ENCODE measurements at places on chromosomes 7 and 10.

DNA sequence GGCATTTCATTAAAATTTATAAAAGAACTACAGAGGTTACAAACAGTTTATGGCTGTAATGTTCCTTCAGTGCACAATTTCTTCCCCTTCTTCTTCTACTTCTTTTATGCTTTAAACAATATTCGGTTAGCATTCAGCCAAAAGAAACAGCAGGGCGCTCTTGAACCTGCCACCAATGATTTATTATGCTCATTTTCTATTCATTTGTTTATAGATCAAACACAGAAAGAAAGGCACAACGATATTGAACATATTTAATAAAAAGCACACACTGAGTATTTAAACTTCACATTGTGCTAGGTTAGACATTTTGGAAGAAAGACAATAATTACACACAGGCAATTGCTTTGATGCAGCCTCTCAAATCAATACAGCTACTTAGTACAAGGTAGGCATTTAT lies 1025.8 kb upstream of the LRRN3 start:
- no peak for DNase-seq

DNA sequence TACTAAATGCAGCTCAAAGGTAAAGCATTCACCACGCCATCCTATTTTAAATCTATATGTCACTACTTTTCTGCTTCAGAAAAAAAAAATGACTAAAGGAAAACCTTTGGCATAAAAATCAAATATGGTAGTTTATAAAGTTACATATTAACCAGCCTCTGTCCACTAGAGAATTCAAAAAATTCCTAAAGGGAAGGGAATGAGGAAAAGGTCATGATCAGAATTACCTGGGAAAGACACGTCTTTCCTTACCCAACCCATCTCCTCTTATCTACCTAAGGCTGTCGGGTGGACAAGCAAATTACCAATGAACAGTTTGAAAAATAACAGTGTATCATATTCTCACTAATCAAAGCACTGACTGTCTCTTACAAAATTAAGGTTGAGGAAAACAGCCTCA lies 100.7 kb upstream of the TMEM106B start:
- no peak for DNase-seq

GRCh38 chr10:123577921-123578461 lies 88.2 kb upstream of the GPR26 start:
- DNase-seq: no peak

- DNase-seq: no peak
These were observed 152.4 kb upstream of the ADO start for GRCh38 chr10:62652114-62652513.

GRCh38 chr7:867001-867405 lies 9.4 kb upstream of the GET4 start:
- no peak for DNase-seq

GRCh38 chr7:24346129-24346528 lies 62.1 kb downstream of the NPY start:
- no peak for DNase-seq

DNA sequence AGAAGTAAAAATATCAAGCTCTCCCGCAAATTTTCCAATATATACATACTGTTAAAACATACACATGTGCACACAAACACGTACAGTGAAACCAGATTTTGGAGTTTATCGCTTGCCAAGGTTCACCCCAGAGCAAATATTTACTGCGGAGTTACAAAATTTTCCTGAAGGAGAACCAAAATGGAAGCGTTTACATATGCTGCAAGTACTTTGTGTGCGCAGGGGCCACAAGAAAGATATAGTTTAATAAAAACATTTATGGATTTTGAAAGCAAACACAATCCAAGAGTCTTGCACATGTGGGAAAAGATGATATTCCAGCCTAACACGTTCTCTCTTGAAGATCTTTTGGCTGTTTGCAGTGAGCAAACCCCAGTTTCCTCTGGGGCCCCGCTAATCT lies 301.3 kb upstream of the NFE2L3 start:
- no peak for DNase-seq

- DNase-seq: no peak
These were observed 10.3 kb downstream of the AKR1B1 start for GRCh38 chr7:134448356-134449229.

GRCh38 chr10:80487791-80488538 lies 33.9 kb downstream of the TSPAN14 start:
- peak; percentile 59 for DNase-seq

DNA sequence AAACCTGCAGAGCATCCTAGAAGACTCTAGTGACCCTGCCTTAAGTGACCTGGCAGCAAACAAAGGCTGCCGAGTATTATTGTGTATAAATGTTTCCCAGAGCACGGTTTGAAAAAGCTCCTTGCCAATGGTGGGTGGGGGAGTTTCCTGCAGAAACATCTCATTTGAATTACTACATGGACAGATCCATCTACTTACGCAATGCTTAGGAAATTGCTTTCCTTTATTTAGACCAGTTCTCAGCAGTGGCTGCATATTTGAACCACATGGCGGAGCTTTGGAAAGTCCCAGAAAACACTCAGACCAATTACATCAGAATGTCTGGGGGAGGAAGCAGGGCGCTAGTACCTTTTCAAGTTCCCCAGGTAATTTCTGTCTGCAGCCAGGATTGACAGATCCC lies 560.9 kb downstream of the SDK1 start:
- DNase-seq: no peak

DNA sequence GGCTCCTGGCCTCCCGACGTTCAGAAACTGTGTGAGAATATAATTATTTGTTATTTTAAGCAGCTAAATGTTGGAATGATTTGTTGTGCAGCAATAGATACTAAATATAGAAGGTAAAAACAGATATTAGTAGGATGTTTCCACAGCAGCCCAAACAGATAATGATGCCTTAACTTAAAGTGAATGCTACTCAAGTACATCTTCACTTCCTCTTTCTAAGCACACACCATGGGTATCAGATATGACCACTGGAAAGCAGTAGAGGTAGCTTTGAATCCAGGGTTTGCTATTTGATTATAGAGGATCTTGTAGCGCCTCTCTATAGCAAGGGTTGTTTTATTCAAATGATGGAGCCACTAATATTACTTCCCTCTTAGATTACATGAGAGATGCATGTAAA lies 38.2 kb upstream of the BET1 start:
- no peak for DNase-seq

- DNase-seq: no peak
These were observed 468.4 kb downstream of the TCERG1L start for GRCh38 chr10:130843051-130843653.

DNA sequence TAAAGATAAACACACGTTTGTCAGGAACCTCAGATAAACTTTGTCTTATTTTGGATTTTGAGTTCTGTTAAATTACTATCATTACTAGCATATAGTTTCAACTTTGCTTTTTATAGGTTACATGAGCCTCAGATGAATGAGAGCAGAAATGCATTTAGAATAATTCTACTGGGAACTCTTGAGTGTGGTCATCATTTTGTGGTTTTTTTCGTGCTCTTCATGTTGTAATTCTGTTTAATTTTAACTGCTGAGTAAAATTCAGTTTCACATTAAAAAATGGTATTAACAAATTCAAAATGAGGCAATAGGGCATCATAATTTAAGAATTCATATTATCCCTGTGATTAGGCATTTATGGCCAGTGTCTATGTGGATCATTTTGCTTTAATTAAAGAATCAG lies 72.9 kb downstream of the GNAI1 start:
- DNase-seq: no peak

- DNase-seq: no peak
These were observed 39.2 kb upstream of the ZNF680 start for GRCh38 chr7:64602086-64602485.

DNA sequence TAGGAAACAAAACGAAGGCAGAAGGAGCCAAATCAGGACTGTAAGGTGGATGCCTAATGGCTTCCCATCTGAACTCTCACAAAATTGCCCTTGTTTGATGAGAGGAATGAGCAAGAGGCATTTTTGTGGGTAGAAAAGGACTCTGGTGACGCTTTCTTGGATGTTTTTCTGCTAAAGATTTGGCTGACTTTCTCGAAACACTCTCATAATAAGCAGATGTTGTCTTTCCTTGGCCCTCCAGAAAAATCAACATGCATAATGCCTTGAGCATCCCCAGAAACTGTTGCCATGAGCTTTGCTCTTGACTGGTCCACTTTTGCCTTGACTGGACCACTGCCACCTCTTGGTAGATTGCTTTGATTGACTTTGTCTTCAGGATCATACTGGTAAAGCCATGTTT lies 13.5 kb downstream of the PTPN12 start:
- DNase-seq: no peak

GRCh38 chr10:11715815-11716494 lies 26.2 kb upstream of the ECHDC3 start:
- DNase-seq: no peak

GRCh38 chr7:33191340-33191739 lies 62.0 kb downstream of the BBS9 start:
- DNase-seq: no peak

DNA sequence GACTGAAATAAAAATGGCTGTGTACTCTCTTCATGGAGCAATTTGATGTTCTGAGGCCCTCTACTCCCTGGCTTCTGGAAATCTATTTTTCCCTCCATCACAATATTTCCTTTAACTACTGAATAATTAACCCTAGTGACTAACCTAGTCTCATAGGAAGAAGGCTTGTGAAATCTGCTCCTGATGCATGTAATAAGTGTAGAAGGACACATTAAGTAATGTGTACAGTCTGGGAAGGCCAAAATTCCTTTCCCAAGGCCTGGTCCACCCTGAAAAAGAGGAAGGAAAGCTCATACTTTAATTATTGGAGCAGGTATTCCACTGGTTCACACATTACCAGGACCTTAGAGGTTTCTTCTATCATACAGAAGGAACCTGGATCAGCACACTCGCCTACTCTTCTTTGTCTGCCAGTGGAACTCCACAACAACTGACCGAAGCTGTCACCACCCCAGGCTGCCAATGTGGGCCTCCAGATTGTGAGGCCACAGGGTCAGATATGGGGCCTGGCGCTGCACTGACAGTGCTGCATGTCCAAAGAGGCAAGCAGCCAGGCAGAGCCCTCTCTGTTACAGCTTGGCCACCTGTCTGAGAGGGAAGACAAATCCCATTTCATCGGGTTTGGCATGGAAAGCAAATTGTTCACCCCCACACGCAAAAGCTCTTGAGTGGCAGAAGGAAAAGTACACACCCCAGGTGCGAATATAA lies 54.4 kb upstream of the FAM133B start:
- no peak for DNase-seq

GRCh38 chr10:23994459-23995046 lies 214.4 kb upstream of the KIAA1217 start:
- no peak for DNase-seq

DNA sequence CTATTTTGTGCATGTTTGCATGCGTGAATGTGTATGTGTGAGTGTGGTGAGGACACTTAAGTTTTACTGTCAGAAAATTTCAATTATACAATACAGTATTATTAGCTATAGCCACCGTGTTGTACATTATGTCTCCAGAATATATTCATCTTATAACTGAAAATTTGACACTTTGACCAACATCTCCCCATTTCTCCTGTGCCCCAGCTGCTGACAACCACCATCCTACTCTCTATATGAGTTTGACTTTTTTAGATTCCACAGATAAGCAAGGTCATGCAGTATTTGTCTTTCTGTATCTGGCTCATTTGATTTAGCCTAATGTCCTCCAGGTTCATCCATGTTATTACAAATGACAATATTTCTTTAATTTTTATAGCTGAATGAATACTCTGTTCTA lies 195.0 kb downstream of the GPR37 start:
- no peak for DNase-seq

DNA sequence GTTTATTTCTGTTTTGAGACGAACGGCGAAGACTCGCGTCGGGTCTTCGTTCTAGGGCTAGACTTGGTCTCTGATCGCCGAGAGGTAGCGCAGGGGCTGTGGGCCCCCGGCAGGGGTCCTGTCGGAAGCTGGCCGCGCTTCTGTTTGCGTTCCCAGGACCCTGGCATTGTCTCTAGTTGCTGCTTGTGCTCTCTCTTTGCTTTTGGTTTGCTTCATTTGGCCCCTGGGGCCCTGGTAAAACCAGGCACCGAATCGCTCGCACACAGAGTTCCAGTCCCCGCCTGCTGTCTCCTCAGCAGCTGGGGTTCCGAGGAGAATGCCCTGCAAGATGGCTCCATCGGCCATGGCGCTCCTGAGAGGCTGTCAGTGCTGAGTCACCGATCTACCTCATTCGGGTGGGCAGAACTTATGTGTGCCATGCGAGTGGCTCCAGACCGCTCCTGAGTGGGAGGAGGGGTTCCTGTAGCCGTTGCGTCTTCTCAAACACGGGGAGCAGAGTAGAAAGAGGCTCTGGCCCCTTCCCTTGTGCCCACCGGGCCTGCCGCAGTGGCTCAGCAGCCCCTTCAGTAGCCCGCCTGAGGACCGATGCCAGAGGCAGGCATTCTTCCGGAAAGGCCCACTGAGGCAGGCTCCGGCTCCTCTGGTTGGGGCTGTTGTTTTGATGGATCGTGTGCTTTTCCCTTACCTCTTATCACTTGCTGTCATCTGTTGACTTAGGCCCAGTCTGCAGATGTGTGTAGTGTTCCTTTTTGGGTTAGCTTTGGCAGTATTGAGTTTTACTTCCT lies 826 bp downstream of the CHPF2 start:
- DNase-seq: peak; percentile 84

DNA sequence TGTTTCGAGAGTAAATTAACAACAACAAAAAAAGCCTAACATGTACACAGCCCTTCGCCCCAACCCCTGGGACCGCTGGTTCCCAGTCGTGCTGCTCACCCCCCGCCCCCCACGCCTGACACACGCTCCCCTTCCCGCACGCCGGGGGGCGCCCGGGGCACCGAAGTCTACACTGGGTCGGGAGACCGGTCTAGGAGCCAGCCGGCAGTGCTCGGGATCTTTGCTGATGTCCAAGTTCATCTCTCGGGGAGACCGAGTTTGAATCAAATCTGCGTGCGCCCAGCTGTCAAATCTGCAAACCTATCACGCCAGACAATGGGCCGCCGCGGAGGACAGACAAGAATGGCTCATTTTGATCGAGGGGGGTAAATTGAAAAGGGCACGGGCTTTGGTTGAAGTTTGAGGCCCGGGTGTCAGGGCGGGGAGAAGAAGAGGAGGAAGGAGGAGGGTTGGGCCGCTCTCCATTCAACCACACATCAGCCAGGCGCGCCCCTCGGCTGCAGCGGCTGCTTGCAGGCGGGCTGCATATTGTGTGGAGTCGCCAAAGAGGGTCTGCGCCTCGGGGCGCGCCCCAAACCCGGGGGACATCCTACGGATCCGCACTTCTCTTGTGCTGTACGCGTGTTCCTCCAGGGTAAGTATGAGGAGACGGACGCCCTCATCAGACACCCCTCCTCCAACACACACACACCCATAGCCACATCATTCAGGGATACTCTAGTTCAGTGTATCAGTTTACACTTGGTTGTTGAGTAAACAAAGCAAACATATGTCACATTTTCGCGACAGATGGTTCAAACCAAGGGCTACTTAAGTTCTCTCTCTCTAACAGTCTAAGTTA lies 1.3 kb upstream of the GFRA1 start:
- no peak for DNase-seq

DNA sequence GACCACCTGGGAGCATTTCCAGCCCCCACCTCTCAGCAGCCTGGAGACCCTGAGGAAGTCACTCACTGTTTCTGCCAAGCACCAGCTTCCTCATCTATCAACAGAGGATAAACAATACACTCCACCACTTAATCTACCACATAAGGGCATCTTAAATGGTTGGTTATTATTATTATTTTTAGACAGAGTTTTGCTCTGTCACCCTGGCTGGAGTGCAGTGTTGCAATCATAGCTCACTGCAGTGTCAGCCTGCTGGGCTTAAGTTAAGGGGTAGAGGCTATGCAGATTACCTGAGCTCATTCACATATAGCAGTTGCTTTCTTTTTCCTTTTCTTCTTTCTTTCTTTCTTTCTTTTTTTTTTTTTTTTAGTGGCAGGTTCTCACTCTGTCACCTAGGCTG lies 59.5 kb upstream of the ELN start:
- no peak for DNase-seq

- no peak for DNase-seq
These were observed 27.9 kb upstream of the HNRNPH3 start for GRCh38 chr10:68303849-68304412.
